Caki2 (cell line): ENCODE measurements at places on chromosomes 2 and 18.

GRCh38 chr2:223165423-223166214 is 113.6 kb downstream of the KCNE4 start:
- DNase-seq: no peak

DNA sequence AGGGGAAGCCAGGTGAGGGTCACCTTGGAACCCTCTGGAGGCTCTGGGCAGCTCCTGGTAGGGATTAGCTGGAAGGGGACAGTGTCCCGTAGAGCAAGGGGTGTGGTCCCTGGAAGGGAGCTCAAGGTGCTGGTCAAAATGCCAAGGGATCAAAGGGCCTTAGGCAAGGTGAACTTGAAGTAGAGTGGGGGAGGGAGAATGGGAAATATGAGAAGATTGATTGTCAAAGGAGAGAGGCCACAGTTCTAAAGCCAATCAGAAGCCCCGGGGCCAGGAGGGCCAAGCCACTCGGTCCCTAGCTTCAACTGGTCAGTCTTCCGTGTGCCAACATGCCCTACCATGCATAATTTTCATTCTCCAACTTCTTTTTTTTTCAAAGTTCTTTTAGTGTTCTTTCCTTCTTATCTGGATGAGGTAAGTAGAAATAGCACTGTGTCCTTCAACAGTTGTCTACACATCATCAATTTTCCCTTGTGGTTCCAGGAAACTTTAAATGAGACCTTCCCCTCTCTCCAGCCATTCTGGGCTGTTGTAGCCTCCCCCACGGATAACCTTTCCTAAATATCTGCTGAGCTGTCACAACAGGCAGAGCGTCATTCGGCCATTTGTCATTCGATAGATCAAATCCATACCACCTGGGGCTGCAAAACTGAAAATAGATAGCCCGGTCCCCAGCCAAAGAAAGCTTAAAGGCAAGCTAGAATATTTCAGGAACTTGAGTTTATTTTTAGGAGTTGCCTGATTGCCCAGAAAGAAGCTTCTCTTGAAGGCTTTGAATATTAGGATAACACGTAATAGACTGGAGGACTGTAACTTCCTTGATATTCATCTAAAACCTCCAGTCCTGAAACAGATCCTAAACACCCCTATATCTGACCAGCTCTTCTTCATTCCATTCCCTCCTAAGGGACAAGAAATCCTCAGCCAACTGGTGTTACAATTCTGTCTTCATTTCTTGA is 83.3 kb downstream of the ALPK2 start:
- no peak for DNase-seq

GRCh38 chr2:179031731-179032408 is 18.1 kb downstream of the CCDC141 start:
- no peak for DNase-seq

GRCh38 chr2:11869391-11869991 is 123.1 kb downstream of the LPIN1 start:
- no peak for DNase-seq

DNA sequence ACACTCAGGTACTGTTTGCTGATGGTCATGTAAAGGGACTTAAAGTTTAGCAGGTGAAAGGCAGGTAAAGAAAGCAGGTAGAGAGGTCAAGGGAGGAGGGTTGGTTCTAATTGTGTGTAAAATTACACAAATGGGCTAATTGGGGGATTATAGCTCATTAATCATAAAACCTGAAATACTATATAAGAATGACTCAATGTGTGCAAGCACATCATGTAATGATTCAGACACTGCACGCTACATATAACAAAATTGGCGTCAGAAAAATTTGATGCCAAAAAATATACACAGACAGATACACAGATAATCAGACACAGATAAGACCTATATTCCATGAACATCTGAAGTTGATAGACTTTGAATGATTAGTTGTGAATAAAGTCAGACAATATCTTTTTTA is 120.7 kb upstream of the LMAN1 start:
- no peak for DNase-seq

GRCh38 chr2:239241431-239241960 is 159.3 kb downstream of the HDAC4 start:
- DNase-seq: no peak
